ENCODE measurements at places on chromosomes 2 and 18.

DNA sequence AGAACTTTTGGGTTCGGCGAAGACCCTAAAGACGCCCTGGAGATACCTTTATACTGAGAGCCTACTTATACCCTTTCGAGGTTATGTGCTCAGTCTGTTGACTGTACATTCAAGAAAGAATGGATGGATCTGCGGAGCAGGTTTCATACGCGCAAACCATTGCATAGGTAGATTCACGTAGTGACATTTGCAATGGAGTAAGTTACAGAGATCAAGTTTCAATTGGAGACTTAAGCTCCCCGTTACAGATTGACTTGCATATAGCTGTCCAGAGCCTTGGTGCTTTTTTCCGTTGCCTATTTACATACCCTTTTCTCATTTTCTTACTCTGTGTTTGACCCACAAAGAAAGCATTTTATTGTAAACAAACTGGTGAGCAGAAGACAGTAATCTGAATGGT lies 923 bp downstream of the PSMD1 start:
- no peak for DNase-seq

- DNase-seq: no peak
These were observed 213.4 kb downstream of the STK39 start for GRCh38 chr2:168033966-168034365.

DNA sequence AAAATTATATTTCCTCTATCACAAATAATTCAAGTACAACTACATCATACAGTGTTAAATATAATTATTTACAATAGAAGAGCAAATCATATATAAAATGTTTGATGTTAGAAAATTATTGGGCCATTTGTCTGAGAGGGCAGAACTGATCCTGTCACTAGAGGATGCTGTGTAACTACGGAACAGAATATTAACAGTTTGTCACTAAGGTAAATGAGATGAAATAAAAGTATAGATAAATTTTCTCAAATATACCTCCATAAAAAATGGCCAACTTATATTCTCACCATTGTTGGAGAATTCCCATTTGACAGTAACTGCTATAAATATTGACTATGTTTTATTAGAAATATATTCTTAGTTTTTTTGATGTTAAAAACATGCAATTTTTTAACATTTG lies 1067.4 kb upstream of the DDX18 start:
- no peak for DNase-seq

GRCh38 chr18:10086458-10087210 lies 172.8 kb downstream of the VAPA start:
- no peak for DNase-seq

Measured in GM20000 (cell line).